ENCODE measurements at places on chromosomes 7 and 10.

GRCh38 chr10:122263971-122264370, 7.1 kb upstream of the BTBD16 start:
- no peak for DNase-seq

GRCh38 chr10:132443983-132444876, 47.2 kb downstream of the PWWP2B start:
- no peak for DNase-seq

DNA sequence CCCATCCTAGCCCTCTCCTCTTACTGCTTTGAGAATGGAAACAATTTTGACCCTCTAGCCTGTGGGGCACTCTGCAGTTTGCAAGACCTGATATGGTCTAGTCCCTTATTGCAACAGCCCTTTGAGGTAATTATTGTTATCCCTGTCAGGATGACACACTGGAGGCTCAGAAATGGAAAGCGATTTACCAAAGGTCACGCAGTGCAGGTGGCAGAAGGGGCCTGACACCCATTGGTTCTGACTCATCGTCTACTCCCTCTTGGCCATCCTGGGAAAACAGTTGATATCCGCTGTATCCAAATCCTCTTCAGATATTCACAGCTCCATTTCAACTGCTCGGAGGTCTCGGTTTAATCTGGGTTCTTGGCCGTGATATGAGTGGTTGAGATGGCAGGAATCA, 44.7 kb upstream of the AQP1 start:
- no peak for DNase-seq

DNA sequence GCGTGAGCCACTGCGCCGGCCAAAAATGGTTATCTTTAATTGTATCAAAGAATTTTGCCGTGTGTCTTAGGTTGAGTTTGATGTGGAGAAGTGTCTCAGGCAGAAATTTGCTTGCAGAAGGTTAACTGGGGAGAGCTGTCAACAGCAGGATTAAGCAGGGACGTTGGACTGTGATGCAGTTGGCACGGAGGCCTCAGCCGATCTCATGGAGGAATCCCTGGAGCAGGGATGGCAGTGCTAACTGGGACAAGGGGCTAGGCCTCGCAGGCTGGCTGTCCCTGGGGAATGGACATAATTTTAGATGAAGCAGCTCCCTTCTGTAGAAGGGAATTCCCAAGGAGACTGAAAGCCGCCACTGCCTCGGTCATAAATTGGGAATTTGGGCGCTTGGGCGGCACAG, 12.3 kb upstream of the KIF5B start:
- DNase-seq, result no peak

DNA sequence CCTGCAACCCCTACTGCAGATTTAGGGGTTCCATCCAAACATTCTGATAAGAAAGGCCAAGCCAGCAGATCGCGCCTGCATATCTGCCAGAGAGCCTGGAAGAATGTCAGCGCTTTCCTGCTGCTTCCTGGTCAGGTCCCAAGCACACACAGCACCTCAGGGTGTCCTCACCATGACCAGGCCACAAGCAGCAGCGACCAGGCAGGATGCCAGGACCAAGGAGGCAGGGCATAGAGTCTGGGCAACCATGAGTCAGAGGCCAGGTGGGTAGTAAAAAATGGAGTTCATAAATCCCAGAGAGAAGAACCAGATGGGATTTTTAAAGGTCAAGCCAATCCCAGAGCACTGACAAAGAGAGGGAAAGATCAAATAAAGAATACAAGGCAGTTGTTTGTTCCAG, 5.5 kb upstream of the FAM131B start:
- DNase-seq, result no peak

DNA sequence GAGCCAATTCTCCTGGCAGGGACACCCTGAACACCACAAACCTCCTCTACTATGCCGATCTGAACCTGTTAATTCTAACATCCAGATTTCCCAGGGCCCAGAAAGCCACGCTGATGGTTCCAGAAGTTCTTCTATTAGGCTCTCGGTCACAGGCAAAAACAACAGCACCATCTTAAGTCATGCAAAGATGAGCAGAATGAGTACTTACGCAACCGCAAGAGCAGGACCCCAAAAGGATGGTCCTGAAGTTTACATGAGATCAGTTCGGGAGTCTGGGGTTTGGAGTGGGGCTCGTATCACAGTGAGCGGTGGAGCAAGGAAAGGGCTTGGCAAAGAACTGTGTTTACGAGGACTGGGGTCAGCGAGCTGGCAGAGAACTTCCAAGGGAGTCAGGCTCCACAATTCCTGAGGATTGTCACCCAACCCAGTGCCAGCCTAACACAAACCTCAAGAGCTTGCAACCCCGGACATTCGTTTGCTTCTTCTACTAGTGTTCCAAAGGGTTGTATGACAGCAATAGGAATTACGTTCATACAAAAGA, 532.6 kb downstream of the TNS3 start:
- DNase-seq, result no peak

DNA sequence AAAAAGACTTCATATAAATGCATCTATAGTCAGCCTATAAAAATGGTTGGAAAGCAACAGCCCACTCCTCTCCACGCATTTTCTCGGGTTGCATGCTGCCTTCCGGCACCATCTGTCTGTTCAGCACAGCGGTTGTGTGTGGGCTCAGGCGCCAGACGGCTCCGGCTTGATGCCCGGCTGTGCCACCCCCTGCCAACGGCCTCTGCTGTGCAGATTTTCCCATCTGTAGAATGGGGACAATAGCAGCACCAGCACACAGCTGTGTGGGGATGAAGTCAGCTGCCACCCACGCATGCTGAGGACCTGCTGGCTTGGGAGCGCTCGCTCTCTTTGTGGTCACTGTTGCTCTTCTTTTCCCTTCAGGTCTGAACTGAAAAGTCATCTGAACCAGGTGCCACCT, 19.5 kb downstream of the PRKAG2 start:
- DNase-seq, result no peak

- DNase-seq, result peak; percentile 60
Observed at GRCh38 chr10:62690703-62691102, 113.8 kb upstream of the ADO start.

DNA sequence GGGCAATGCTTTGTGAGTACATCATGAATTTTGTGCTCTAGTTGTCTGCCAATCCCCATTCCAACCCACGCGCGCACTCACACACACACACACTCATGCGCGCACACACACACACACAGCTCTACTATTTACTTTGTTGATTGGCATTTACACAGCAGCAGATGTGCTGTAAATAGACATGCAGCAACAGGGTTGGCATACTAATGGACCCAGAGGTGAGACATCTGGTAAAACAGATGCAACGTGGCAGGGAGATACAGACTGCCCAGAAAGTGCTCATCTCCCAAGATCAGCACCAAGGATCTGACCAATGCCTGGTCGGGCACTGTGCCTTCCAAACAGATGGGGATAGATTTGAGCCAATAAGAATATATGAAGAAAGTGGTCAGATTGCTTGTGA, 873.0 kb downstream of the SORCS3 start:
- no peak for DNase-seq

DNA sequence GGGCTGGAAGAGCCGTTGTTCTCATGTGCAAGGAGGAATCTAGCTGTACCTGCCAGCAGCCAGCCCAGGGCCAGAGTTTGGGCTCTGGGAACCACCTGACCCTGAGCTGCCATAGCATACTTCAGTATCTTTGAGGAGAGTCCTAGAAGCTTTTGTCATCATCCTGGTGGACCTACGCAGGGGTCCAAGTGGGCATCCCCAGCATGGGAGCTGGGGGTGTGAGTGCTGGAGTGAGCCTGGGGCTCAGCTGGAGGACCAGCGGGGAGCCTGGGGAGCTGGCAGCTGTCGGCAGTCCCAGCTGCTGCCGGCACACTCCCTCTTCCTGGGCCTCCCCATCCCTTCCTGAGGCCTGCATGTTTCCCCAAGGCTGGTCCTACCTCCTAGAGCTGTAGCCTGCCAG, 32.5 kb downstream of the C10orf105 start:
- no peak for DNase-seq

DNA sequence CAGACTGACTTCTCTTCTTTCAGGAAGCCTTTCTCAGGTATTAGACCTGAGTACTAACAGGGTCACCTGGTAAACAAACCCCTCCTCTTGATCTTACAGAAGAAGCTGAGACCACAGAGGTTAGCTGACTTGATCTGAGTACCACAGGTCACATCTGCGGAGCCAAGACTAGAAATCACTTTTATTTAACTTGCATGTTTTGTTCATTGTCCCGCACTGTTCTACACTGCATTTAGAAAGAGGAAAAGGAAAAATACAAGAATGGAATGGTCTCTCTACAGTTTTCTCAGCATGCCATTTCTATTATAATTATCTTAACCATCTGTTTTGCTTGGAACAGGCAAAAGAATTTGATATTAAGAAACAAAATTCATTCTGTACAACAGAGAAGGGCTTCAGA, 245.6 kb upstream of the ETV1 start:
- DNase-seq, result no peak

DNA sequence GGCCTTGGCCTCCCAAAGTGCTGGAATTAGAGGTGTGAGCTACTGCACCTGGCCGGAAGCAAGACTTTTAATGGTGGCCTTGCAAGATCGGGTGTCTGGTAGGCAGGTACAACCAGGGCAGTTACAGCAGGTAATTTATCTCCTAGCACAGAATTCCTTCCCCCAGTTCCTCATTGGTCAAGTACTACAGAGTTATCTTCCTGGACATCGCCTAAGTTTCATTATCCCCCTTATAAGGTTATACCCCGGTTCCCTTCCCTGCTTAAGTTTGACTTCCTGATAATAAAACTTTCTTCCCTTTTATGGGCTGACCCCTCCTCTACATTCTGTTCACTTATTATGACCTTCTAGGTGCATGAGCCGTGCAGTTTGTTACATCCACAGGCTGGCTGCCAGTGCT, 19.0 kb upstream of the CYP3A43 start:
- no peak for DNase-seq

DNA sequence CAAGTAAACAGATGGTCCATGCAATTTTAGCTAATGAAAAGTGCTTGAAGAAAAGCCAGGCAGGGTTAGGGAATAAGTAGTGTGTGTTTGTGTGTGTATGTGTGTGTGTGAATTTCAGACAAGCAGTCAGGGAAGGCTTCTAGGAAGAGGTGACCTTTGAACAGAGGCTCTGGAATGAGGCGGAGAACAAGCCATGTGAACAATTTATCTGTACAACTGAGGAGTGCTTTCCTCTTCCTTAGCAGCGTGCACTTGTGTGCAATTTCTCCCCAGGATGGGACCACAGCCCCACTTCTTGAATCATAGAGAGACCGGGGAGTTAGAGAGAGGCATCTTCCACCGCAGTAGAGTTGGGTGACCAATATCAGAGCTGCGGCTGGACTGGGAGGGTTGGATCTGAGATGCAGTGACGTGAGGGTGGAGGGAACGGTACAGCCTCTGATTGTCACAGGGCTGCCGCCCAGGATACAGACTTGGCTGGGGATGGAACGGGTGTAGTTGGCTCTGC, 69.2 kb upstream of the FAM171A1 start:
- no peak for DNase-seq
